NCI-H82 (cell line): ENCODE measurements at places on chromosomes 1 and 21.

GRCh38 chr1:170929835-170930554 lies 5.3 kb upstream of the MROH9 start:
- DNase-seq, result peak; percentile 81

DNA sequence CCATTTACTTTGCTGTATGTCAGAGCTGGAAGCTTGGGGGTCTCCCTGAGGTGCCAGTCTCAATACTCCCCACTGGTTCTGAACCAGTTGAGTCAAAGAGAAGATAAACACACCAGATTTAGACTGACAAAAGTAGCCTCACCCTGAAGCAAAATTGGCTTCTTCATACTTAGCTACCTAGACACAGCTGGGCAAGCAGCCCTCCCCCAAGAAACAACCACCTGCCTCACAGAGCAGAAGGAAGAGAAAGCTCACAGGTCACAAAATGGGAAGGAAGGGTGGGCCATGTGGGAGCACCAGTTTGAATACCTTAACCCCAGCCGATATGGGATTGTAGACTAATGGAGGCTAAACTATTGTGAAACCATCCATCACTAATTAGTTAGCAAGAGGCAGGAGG lies 24.6 kb upstream of the MYSM1 start:
- peak; percentile 29 for DNase-seq

GRCh38 chr21:33018707-33019465 lies 6.8 kb upstream of the OLIG2 start:
- no peak for DNase-seq

- DNase-seq, result no peak
Measured at GRCh38 chr21:39685991-39686390, 59.0 kb upstream of the IGSF5 start.

DNA sequence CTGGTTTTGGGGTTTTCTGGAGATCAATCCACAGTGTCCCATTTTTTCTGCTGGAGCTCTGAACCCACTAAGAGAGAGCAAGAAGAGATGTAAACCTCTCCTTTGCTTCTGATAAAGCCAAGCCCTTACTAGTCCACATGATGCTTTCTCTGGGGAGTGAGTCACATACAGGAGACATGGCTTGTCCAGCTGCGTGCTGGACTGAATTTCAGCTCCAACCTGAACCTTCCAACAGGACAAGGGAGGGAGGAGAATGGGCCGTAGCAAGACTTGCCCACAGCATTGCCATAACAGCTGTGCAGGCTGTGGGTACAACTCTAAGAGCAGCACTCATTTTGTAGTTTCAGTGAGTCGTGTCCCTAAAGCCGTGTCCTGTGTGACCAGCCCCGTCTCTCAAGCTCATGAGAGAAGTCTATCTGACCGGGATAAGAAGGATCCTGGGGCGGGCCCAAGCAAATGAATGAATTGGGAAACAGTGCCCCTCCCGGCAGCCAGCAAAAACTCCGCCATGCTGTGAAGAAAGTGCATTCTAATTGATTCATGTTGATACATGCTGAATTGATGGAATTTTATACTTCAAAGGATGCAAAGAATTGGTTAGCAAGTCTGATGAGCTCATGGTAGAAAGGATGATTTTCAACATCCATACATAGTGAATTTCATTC lies 195.2 kb downstream of the GABPA start:
- DNase-seq, result no peak

- DNase-seq, result no peak
Measured at GRCh38 chr1:245763873-245764331, 609.1 kb downstream of the KIF26B start.

DNA sequence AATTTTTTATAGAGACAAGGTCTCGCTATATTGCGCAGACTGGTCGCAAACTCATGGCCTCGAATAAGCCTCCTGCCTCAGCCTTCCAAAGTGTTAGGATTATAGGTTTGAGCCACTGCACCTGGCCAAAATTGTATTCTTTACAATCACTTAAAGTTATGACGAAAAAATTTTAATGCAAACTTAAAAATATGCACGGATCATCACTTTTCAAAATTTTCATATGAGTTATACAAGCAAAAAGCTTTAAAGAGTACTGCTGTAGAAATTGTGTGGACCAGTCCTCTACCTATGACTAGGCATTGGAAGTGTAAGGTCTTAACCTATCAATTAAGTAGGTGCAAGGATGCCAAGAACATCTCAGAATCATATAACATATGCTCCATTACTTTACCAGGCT lies 34.9 kb downstream of the COP1 start:
- no peak for DNase-seq

DNA sequence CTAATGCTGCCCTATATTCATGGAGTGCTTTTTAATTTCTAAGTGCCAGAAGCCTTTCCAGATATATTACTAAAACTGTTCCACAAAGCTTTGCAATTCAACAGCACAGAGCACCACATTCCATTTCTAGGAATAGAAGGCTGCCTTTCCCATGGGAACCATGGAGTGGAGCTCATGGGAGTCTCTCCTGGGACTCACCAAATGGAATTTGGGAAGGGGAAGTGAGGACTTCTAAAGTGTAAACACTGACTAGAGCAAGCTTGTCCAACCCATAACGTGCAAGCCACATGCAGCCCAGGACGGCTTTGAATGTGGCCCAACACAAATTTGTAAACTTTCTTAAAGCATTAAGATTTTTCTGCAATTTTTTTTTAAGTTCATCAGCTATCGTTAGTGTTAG lies 190.4 kb upstream of the TNR start:
- peak; percentile 52 for DNase-seq

- no peak for DNase-seq
Measured at GRCh38 chr1:116765962-116766361, 11.7 kb downstream of the CD2 start.

DNA sequence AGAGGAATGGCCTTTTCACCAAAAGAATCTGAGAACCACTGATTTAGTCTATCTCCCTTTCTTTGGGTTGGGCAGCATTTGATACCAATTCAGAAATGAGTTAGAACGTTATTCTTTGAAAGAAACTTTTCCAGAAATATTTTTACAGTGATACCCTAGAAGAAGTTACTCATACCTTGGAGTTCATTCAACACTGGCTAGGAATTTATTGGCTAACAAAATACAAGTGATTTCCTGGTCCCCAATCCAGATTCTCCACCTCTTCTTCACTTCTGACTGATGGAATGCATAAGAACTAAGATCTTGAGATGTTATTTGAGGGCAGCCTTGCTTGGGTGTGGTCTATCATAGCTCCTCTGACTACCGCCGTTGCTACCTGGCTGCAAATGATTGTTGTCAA lies 9.4 kb downstream of the C1orf162 start:
- DNase-seq, result no peak

- DNase-seq, result peak; percentile 82
Measured at GRCh38 chr1:218164930-218165700, 120.0 kb upstream of the RRP15 start.
